ENCODE measurements at places on chromosomes 4 and X.

DNA sequence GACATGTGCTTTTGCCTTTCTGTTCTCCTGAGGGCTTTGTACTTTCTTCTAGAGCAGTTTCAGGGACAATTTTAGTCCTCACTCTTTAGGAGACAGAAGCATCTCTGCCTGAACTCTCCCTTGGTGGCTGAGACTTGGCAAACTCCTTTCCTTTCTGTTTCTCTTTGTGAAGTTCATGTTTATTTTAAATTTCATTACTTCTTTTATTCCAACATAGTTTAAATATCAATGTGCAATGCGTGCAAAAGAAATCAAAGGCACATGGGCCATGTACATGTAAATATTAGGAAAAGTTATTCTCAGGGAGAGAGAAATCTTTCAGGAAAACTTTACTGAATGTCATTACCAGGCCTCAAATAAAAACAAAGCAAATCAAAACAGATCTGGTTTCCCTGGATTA lies 177.6 kb downstream of the RNF150 start:
- no peak for DNase-seq

DNA sequence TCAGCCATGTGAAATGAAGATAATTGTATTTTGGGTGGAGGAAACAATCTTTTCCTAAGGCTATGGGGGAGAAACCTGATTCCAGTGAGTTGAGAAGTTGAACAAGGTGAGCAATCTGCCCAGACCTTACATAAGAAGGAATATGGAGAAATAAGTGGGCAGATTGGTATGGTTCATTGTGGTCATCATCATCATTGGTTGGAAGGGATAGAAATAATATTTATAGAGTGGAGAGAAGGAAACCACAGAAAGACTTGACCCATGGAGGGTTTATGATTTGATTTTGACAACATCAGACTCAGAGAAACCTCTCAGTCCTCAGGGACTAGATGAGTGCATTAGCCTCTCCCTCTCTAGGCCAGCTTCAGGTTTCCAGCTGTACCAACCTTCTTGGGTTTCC lies 177.9 kb upstream of the NEIL3 start:
- DNase-seq = no peak

- no peak for DNase-seq
Measured at GRCh38 chrX:19569121-19569805, 54.0 kb upstream of the MAP3K15 start.

DNA sequence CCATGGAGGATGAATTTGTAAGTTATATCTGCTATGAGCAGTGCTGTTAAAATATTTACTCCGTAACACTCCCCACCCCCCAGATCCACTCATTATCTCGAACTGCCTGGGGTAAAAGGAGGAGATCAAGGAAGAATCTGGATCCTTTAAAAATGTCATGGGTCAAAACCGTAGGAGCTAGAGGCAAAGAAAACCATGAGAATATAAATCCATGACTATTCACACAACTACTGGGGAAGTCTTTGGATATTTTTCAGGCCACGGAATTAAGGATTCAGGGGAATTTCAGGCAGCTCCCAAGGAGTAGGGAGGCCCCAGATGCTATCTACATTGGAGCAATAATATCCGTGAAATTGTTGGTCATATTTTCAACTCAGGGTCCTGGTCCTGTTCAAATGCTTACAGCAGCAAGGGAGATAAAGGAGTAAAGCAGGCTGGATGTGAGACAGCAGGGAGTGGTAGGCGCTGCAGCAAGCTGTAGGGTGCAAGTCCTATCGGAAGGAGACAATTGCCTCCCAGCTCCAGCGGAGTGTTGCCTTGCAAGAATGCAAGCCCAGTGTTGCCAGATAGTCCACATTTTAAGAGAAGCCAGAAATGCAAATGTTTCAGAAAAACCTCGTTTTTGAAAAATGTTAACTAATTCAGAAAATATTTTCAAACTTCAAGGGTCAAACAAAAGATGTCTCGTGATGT lies 116.2 kb upstream of the KIT start:
- no peak for DNase-seq

DNA sequence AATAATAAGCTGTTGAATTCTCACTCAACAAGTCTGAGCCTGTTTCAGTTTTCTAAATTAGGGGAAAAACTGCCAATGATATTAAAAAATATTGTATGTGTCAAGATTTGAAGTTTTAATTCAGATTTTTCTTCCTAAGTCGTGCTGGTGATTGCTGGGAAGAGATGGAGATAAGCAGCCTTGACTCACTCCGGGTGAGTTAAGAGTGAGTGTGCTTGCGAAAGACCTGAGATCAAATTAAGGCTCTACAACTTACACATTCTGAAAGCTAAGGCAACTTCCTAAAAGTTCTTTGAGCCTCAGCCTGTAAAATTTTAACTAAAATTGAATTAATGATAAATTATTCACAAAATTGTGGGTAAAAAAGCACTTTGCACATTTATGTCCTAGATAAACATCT lies 1441.2 kb downstream of the PCDH7 start:
- no peak for DNase-seq

GRCh38 chr4:27217261-27217769 lies 356.7 kb downstream of the STIM2 start:
- no peak for DNase-seq

DNA sequence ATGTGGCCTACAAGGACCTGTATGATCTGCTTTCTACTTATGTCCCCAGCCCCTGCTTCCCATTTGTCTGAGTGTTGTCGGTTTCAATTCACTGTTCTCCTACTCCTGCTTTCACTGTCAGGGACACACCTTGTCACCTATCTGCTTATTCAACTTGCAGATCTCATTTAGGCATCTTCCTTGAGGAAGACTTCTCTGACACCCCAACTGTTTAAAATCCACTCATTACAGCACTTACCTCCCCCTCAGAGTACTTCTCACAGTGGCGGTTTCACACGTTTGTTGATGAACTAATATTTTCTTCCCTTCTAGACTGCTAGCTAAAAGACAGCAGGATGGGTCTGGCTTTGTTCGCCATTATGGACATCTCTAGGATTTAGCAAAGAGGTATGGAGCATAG lies 279.9 kb upstream of the TET2 start:
- DNase-seq = no peak

GRCh38 chr4:171947400-171947799 lies 134.2 kb downstream of the GALNTL6 start:
- DNase-seq = no peak

DNA sequence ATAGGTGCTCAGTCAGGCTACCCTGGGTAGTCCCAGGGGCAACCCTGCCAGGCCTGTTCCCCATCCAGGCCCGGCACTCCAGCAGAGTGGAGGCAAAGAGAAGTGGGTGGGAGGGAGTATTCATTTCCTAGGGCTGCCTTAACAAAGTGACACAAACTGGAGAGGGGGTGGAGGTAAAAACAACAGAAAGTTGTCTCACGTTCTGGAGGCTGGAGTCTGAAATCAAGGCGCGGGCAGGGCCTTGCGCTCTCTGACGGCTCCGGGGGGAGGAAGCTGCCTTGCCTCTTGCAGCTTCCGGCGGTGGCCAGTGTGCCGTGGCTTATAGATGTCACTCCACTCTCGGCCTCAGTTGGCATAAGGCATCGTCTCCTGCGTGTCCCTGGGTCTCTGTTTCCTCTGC lies 90.8 kb downstream of the DCTD start:
- peak; percentile 38 for DNase-seq

DNA sequence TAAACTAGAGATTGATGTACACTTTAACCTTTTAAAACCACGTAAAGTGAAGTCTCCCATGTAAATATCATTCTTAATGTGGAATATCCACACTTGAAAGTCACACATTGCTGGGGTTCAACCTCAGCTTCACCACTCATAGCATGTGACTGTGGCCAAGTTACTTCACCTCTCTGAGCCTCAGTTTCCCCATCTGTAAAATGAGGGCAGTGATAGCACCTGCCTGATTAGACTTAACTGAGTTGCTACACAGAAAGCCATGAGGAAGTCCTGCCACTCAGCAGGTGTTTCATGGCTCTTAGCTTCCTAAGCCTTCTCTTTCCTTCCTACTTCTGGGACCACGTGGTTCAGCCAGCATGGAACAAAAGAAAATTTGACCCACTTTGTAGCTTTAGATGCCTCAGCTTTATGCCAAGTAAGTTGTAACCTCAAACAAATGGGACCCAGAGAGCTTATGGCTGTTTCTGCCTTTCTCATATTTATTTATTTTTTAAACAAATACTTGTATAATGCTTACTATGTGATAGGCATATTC lies 277.3 kb upstream of the KLF3 start:
- no peak for DNase-seq

DNA sequence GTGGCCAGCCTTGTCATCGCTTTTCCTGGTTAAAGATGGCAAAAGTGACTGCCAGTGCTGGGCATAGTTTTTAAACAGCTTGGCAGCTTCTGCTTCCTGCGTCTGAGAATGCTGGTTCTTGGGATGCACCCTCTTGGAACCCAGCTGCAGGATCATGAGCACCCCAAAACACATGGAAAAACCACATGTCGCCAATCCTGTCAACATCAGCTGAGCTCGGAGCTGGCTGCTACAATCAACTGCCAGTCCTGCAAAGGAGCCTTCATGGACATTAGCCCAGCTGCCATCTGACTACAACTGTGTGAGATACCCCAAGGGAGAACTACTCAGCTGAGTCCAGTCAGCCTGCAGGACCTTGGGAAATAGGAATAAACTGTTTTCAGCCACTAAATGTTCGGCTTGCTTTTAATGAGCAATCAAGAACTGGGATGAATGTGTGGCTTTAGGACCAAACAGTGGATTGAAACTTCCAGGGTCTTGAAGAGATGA lies 31.0 kb downstream of the OSTC start:
- no peak for DNase-seq
